ENCODE measurements at places on chromosomes 2 and 18.

- H3K27ac ChIP-seq: no peak overlapping the region
- H3K4me1 ChIP-seq: no peaks in the 10 kb centered on the region
- H3K4me3 ChIP-seq: no peak overlapping the region
- no peaks in the 10 kb centered on the region for H3K27me3 ChIP-seq
- H3K36me3 ChIP-seq: no peaks in the 10 kb centered on the region
These were observed 39.1 kb downstream of the TMEFF2 start for GRCh38 chr2:192155511-192156118.

- H3K27me3 ChIP-seq: no peaks in the 10 kb centered on the region
- no peak overlapping the region for H3K27ac ChIP-seq
- no peak overlapping the region for H3K4me3 ChIP-seq
- H3K36me3 ChIP-seq: peaks cover 2% of the 10 kb centered on the region
- H3K4me1 ChIP-seq: peaks cover 9% of the 10 kb centered on the region
These were observed 282.0 kb upstream of the REV1 start for GRCh38 chr2:99771681-99772333.

DNA sequence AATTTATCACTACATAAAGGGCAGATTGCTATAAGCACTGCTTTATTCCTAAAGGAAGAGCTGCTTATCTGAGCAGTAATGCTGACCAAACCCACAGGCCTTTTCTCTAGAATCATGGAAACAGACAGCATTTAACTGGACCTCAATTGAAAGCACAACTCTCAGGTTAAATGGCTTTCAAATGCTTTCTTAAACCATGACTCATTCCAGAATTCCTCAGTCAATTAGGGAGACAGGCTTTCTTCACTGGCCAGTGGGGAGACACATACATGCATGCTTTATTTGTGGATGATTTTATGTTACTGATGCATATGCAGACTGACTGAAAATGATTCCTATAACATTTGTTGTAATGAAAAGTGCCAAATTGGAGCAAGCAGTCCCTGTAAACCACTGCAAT lies 114.6 kb downstream of the ACVR1 start:
- no peaks in the 10 kb centered on the region for H3K27me3 ChIP-seq
- no peaks in the 10 kb centered on the region for H3K4me1 ChIP-seq
- H3K27ac ChIP-seq: no peak overlapping the region
- H3K36me3 ChIP-seq: peaks cover 16% of the 10 kb centered on the region

DNA sequence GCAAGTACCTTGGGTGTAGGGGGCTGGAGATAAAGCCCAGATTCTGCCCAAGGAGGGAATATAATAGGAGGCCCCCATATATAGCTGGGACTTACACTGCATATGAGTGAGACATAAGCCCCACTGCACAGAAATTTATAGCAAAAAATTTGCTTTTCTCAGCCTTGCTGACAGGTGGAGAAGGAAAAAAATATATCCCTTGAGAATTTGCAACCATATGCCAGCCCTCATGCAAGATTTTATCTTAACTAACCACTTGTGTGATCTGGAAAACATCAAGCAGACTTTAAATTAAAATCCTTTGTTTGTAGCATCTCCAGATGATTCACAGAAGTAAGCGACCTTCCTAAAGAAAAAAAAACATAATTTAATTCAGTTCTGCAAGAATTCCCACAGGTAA lies 288.2 kb downstream of the BCL2 start:
- H3K4me3 ChIP-seq: no peak overlapping the region
- peaks cover 4% of the 10 kb centered on the region for H3K27me3 ChIP-seq
- no peak for DNase-seq

DNA sequence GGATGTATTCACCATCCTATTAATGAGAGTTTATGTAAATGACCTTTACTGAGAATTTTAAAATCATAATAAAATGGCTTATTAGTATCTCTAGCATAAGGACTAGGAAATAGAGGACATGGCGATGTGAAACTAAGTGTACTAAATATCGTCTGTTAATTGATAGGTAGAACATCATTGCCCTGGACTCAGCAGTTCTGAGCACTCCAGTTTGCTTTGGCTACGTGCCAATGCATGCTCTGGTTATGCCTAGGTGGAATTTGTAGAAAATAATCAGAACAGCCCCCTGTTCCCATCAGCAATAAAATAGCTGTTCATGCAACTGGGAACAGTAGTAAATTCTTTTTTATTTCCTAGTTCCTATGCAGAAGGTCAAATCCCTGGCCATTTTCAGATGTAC lies 247.8 kb downstream of the DOK6 start:
- no peak overlapping the region for H3K27ac ChIP-seq
- H3K27me3 ChIP-seq: no peaks in the 10 kb centered on the region
- DNase-seq: no peak
- H3K4me1 ChIP-seq: no peaks in the 10 kb centered on the region
